Upper lobe of right lung (tissue), 1 donor: ENCODE measurements at places on chromosomes 4 and X. TPM values are rescaled to one million over a fixed set of nuclear protein-coding genes. Genes with fewer than 3 reads are reported as not detected.
A peak's percentile ranks its signal among the peaks of the same experiment; 100 is the strongest.

DNA sequence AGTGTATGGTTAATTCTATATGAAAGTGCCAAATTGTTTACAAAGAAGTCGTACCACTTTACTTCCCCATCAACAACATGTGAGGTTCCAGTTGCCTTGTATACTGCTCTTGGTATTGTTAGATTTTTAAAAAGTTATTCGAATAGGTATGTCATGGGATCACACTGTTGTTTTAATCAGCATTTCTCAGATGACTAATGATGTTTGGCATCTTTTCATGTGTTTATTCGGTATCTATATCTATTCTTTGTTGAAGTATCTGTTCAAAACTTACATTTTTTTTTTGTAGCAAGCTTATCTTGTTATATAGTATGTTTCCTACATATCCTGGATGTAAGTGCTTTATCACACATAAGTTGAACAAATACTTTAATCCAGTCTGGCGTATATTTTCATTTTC, 99.4 kb upstream of the MAB21L2 start:
- no peak for DNase-seq

GRCh38 chr4:86938771-86939520, 4.1 kb downstream of the AFF1 start:
- DNase-seq: no peak

GRCh38 chr4:152500800-152501434, 35.0 kb downstream of the FBXW7 start:
- no peak for DNase-seq

GRCh38 chr4:4871573-4872313, 12.3 kb downstream of the MSX1 start:
- no peak for DNase-seq

The KLB gene
- 0.87 TPM for total RNA-seq

- DNase-seq: no peak
Observed at GRCh38 chr4:106700321-106700720, 331.7 kb upstream of the GIMD1 start.

The RBM3 gene
- total RNA-seq: 170 TPM

DNA sequence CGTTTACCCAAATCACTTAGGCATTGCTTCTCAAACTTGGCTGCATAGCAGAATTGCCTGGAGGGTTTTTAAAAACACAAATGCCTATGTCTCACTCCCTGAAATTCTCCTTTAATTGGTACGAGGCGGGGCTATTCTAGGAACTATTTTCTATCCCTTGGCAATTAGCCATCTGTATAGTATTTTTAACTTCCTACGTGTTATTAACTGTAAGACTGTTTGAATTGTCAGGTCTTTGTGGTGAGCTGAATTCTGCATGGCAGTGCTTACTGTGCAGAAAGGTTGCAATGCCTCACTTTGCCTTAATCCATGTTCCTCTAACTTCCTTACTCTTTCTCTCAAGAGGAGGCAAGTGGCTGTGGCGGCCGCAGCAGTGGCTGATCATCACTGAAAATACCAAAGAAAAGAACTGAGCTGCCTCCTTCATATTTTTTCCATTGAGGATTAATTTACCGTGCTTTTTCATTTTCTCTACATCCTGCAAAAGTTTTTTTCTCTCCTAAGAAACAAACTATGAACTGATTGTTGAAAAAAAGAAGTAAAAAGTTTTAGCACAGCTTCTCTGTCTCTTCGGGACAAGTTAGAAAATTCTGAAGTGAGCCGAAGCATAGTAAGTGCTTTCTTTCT, at the start of gene SHROOM3:
SHROOM3 (plus strand) TSS at position 329 of the 627 bp plus-strand sequence. CDS start 824 bp downstream, outside the sequence.
- DNase-seq: no peak

The GAGE1 gene
- not detected for total RNA-seq

DNA sequence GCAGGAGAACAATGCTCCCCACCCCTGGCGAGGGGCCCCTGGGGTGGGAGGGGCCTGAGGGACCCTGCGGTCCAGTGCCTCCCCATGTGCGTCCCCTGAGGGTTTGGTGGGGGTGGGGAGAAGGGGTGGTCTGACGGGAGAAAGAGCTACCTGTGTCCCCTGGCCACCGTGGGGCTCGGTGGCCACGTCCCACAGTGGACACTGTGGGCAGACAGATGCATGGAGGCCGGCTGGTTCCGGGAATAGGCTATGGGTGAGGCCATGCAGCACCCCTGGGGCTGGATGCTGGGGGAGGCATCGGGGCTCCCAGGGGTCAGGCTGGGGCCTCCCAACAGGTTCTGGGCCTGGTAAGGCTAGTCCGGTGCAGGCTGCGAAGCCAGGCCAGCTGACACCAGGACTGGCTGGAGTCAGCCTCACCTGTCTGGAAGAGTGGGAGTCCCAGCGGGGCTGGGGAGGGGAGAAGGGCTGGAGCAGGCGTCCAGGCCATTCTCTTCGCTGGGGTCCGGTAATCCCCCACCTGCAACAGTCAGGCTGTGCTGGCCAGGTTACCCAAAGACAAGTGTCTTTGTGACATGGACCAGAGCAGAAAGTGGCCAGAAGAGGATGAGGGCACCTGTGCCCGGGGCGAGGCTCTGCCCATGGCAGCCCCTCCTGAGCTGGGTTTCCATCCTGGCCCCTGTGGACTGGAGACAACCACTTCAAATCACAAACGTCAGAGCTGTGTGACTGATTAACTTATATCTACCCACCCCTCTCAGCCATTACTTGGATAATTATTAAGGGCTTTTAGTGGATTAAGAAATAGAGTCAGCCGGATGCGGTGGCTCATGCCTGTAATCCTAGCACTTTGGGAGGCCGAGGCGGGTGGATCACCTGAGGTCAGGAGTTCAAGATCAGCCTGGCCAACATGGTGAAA, 1.4 kb upstream of the FAM53A start:
- peak; percentile 65 for DNase-seq

The TMEM271 gene
- not detected for total RNA-seq

The XK gene
- total RNA-seq: 1.6 TPM

GRCh38 chr4:100836929-100837328, 319.1 kb upstream of the EMCN start:
- no peak for DNase-seq

- DNase-seq: no peak
Observed at GRCh38 chr4:177008071-177008835, 215.5 kb upstream of the VEGFC start.

- DNase-seq: peak; percentile 78
Observed at GRCh38 chr4:147780137-147780777, 48.4 kb downstream of the ARHGAP10 start.

The FAM199X gene
- 16.0 TPM for total RNA-seq

The SAT1 gene
- 784 TPM for total RNA-seq

The DCAF12L2 gene
- not detected for total RNA-seq

- DNase-seq: no peak
Observed at GRCh38 chrX:14776901-14777300, 96.0 kb downstream of the FANCB start.

The TMSB15C gene
- total RNA-seq: 1.0 TPM

GRCh38 chrX:111648802-111649201, 32.2 kb upstream of the ALG13 start:
- no peak for DNase-seq

DNA sequence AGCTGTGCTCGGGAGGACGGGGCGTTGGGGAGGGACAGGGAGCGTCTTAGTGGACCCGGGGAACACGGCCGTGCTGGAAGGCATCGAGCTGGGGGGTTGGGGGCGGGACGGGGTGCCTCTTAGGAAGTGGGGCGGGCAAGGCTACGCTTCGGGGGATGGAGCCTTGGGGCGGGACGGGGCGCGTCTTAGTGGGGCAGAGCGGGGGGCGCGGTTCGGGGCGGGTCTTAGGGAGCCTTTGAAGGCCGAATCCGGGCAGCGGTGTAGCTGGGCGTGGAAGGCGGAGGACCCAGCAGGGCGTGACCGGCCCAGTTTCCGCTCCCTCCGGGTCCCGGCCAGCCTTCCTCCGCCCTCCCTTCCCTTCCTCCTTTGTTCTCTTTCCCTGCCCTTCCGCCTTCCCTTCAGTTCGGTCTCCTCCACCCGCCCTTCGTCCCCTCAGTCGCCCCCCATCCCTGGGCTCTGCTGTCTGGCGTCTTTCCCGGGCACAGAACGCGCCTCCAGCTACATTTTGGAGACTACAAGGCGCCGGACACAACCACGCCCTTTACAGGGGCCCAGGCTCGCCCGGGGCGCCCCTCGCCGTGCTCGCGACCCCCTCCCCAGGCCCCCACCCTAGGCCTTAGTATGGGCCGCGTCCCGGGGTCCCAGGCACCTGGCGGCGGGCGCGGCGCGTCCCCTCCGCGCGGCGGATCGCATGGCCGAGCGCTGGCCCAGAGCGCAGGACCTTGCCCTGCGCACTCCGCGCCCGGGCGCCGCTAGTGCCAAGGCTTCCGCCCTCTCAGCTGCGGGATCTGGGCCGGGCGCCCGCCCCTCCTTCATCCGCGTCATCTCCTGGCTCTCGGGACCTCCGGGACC, at the start of gene ARSD:
ARSD (minus strand) TSS at position 757 of the 852 bp plus-strand sequence; CDS start at position 693, 64 bp downstream.
- peak; percentile 96 for DNase-seq

GRCh38 chr4:185381288-185382196, 14.2 kb downstream of the LRP2BP start:
- DNase-seq: no peak
